ENCODE measurements at places on chromosomes 2 and 18.

DNA sequence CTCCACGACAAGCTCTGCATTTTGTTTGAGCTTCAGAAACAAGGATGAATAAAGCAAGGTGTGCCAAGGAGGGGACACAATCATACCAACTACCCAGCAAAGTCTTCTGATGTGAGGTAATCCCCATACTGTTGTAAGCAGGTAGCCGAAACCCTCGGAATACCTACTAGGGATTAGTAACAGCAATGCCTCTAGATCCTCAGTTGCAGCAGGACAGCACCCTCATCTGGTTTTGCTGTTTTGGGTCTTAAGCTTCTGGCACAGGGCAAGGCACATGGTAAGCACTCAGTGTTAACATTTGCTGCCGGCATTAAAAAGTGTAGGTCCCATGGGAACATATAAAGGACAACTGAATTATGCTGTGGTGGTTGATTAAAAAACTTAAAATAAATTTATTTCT is 16.0 kb upstream of the LINC00305 start:
- no peaks in the 10 kb centered on the region for H3K4me1 ChIP-seq
- no peaks in the 10 kb centered on the region for H3K36me3 ChIP-seq
- DNase-seq: no peak

GRCh38 chr2:120807751-120808150 is 72.1 kb downstream of the GLI2 start:
- DNase-seq: no peak
- no peak overlapping the region for H3K27ac ChIP-seq
- H3K4me3 ChIP-seq: no peak overlapping the region
- peaks cover 3% of the 10 kb centered on the region for H3K4me1 ChIP-seq
- H3K36me3 ChIP-seq: no peaks in the 10 kb centered on the region

DNA sequence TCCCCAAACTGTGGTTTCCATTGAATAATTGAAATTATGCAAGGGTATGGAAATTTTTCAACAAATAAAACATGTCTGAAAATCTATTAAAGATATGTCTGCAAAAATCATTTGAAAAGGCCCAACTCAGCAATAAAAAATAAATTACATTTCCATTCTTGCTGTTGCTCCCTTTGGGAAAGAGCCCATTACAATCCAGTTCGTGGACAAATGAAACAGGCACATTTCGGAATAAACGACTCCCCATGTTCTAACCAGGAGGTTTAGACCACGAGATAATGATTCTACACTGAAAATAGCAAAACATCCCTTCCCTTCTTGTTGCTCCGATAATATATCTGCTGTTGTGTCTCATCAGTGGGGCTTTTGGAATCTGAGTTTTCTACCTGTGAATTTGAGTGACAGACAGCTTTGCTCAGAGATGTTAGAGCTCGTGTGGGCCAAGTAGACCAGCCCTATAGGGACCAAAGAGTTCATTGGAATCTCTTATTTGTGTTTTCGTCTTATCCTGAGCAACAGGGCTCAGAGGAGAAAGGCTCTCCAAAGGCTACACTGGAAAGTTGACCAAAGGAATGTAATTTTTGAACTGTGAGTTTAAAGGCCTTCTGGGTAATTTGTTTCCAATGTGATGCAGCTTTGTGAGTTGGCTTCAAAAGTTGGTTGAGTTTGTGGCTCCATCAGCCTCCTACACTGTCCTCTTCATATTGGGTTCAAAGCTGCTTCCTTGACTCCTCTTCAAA is 119.5 kb downstream of the ACTR3 start:
- no peaks in the 10 kb centered on the region for H3K4me1 ChIP-seq
- no peak for DNase-seq
- H3K27ac ChIP-seq: no peak overlapping the region
- no peaks in the 10 kb centered on the region for H3K27me3 ChIP-seq
- H3K36me3 ChIP-seq: no peaks in the 10 kb centered on the region

DNA sequence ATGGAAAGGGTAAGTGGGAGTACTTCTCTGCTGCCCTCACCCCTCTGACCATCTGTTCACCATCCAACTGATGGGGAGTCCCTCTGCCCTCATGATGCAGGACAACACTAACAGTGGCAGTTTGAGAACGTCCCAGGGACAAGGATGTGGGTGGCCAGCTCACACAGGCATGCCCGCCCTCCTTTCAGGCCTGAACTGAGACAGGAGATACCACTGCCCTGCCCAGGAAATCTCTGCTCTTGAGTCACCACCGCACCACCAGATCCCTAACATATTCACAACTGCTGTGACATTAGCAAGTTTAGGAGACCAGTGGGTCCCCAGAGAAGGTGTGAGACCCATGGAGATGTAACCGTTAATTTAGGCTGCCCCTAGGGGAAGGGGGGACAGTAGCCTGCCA is 66.2 kb downstream of the TRAPPC8 start:
- no peak overlapping the region for H3K4me3 ChIP-seq
- no peaks in the 10 kb centered on the region for H3K27me3 ChIP-seq
- H3K4me1 ChIP-seq: no peaks in the 10 kb centered on the region
- H3K27ac ChIP-seq: no peak overlapping the region

DNA sequence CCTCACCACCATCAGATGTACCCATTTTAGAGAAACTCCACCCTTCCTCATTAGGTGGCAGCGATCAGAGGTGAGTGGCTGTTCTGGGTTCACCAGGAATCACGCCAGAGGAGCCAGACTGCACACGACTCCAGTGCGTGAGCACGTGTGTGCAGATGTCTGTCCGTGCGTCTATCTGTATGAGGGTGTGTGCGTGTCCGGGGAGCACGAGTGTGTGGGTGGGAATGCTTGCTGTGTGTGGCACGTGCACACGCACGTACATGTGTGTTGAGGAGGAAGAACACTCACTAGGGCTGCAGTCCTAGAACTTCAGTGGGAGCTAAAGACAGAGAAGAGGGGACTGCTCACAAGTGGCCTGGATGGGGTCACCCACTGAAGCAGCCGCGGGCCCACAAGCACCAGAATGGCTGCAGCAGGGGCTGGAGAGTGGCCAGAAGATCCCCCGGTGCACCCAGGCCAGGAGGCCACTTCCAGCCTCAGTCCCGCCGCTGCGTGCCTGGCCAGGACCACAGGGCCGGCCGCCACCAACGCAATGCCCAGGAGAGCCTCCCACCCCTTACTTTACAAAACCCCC is 13.9 kb downstream of the HDAC4 start:
- H3K4me1 ChIP-seq: no peaks in the 10 kb centered on the region
- H3K4me3 ChIP-seq: no peak overlapping the region

DNA sequence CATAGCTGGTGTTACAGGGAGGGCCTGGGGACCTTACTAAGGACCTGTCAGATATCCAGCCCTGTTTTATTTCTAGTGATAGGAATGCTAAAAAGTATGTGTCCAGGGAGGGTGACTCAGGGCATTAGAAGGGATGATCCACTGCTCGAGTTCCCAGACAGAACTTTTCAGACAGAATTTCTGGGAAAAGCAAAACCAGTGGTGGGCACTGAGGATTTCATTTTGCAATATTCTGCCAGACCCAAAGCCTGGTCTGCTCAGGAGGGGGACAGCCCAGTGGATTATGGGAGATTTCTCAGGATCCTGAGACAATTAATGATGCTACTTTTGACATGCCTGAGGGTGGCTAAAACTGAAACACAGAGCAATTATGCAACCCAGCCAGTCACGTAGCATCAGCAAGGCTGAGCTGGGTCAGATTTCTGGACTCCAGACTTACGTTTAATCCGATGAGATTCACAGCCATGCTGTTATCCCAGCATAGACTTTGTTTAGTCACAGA is 4.7 kb upstream of the KCNE4 start:
- DNase-seq: no peak
- peak overlapping the region; percentile 19 for H3K4me3 ChIP-seq
- no peaks in the 10 kb centered on the region for H3K27me3 ChIP-seq
- no peaks in the 10 kb centered on the region for H3K36me3 ChIP-seq

GRCh38 chr2:108399479-108399878 is 21.7 kb downstream of the SULT1C4 start:
- no peaks in the 10 kb centered on the region for H3K27me3 ChIP-seq
- no peaks in the 10 kb centered on the region for H3K36me3 ChIP-seq
- no peaks in the 10 kb centered on the region for H3K4me1 ChIP-seq
- H3K4me3 ChIP-seq: no peak overlapping the region
- DNase-seq: no peak
- no peak overlapping the region for H3K27ac ChIP-seq

DNA sequence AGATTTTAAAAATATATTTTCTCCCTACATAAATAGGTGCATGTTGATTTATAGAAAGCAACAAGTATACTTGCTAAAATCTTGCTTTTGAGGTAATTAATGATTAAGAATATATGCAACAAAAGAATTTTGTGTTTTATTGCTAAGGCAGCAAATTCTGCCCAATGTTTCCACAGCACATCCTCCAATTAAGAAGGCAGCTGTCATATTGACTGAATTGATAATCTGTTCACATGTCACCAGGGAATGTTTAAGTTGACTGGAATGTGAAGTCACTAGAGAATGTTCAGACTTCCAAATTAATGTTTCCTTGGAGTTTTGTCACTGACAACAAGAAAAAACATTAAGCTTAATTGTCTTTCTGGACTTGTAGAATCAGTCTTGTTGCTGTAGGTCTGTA is 1602.7 kb upstream of the SLC39A10 start:
- no peaks in the 10 kb centered on the region for H3K27me3 ChIP-seq
- no peak for DNase-seq
- no peaks in the 10 kb centered on the region for H3K4me1 ChIP-seq
- no peak overlapping the region for H3K4me3 ChIP-seq
- H3K36me3 ChIP-seq: no peaks in the 10 kb centered on the region

DNA sequence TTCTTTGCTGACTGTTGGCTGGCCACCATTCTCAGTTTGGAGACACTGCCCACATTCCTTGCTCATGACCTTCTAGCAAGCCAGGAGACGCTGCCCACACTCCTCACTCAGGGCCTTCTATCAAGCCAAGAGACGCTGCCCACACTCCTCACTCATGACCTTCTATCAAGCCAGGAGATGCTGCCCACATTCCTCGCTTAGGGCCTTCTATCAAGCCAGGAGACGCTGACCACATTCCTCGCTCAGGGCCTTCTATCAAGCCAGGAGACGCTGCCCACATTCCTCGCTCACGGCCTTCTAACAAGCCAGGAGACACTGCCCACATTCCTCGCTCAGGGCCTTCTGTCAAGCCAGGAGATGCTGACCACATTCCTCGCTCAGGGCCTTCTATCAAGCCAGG is 131.3 kb upstream of the CBLN2 start:
- no peaks in the 10 kb centered on the region for H3K27me3 ChIP-seq
- H3K36me3 ChIP-seq: no peaks in the 10 kb centered on the region
- no peak for DNase-seq
- no peak overlapping the region for H3K4me3 ChIP-seq
- no peaks in the 10 kb centered on the region for H3K4me1 ChIP-seq
